ENCODE measurements at places on chromosomes 3 and 15.
A peak's percentile ranks its signal among the peaks of the same experiment; 100 is the strongest.

DNA sequence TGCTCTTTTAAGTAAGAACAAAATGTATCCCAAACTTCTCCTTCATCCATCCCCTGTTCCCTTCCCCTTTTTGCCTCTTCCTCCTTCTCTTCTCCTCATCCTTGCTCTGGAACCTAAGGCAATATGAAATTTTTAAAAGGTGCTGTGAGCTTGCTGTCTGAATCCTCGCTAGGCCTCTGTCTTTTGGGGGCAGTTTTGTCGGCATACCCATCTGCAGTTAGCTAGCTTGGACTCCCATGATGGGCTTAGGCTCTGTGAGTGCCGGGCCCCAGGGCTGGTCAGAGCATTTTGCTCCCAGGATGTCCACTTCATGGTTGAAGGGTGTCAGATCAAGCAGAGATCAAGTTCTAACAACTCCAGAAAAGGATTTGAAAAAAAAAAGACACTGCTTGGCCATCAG is 18.6 kb downstream of the ZIC1 start:
- no peak for DNase-seq

DNA sequence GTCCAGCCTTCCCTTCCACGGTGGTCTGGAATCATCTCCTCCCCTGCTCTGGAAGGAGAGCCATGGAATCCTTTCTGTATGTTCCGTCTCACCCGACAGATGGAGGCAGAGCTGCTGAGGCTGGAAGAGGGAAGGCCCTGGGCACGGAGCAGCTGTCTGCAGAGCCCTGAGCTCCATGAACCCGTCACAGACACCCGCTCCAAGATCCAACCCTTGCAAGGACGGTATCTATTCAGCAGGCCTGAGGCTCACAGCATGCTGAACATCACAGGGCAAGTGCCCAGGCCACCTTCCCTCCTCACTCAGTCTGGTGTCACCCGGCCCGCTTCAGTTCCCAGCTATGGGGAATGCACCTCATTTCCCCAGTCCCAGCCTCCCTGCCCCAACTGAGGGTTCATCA is 103.9 kb downstream of the LRIG1 start:
- DNase-seq = no peak

- peak; percentile 98 for DNase-seq
Observed at GRCh38 chr3:50272911-50273688, 4.2 kb downstream of the SEMA3B start.

- DNase-seq = no peak
Observed at GRCh38 chr3:109224333-109224732, 87.8 kb downstream of the C3orf85 start.

- DNase-seq = peak; percentile 16
Observed at GRCh38 chr3:160400702-160401150, 1.3 kb downstream of the SMC4 start.

- DNase-seq = no peak
Observed at GRCh38 chr15:64772488-64772887, 2.9 kb downstream of the RBPMS2 start.

DNA sequence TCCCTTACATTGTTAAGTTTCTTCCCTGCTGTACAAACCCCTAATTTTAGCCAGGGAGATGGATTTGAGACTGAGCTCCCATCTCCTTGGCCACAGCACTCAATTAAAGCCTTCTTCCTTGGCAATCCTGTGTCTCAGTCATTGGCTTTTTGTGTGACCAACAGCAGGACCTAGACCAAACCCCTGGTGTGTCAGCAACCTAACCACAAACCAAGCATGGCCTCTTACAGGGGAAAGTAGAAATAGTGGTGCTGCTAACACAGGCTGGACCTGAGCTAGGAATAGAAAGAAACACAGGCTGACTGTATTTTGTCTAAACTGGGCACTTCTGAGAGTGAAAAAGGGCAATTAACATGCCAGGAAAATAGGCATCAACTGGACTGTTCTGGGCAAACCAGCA is 37.9 kb downstream of the PPCDC start:
- DNase-seq = peak; percentile 59

DNA sequence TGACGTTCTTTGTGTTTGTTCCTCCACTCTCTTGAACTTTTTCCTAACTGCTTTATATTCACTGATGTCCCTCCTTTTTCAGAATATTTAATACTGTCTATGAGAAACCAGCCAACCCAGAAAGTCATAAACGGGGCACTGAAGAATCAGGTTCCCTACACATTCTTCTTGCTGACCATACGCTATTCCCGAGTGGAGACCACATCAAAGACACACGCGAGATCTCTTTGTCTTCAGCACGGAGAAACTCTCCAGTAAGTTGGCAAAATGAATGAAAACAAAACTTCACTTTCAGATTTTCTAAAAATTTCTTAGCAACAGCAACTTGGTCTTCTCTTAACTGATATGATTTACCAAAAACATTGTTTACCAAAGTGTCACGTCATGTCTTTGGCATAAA is 22.6 kb downstream of the FAM174B start:
- DNase-seq = no peak

DNA sequence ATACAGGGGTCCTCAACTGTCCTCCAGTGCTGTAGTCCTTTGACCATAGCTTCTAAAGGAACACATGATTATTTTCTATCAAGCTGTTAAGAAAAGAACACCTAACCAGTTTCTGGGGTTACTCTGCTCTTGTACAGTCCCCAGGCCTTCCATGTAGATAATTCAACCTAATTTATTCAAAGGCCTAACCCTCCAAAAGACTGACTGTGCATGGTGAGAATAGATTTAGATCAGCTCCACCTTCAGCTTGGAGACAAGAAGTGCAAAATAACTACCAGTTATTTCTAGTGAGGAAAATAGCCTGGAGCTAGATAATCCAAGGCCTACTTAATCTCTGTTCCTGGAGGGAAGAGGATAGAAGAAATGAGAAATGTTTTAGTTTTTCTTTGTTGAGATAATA is 87.9 kb downstream of the GMNC start:
- DNase-seq = no peak

- peak; percentile 84 for DNase-seq
Observed at GRCh38 chr3:5006755-5007202, 27.5 kb downstream of the BHLHE40 start.

- no peak for DNase-seq
Observed at GRCh38 chr3:62602129-62602770, 228.9 kb upstream of the FEZF2 start.

DNA sequence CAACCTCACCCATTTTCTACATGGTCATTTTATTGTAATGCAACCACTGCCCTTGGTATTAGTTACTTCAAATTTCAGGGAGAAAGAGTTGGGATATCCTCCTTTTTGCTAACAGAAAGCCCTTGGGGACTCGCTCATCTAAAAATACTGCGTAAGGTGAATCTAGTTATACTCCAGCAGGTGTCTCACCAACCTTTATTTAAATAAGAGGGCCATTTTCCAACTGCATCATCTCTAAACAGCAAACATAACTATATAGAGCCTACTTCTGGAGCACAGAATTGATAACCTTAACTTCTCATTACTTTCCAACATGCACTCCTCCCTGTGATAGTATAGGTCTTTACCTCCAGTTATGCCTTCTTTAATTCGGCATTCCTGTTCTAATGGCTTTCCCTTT is 77.5 kb downstream of the TBL1XR1 start:
- DNase-seq = no peak

DNA sequence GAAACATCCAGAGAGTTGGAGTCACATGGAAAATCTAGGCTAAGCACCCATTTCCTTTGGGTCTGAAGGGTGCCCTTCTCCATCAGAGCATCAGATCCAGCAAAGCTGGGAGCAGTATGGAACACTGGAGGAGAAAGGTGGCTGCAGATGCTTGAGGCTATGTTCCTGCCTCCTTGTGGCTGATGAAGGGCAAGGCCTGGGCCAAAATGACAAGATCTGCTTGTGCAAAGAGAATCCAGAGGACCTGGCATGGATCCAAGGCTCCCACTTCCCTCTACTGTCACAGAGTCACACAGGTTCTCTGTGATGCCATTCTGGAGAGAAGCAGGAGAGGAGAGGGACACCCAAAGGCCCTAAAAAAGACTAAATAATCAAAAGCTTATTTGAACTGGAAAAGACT is 9.2 kb upstream of the ATP8B4 start:
- no peak for DNase-seq

DNA sequence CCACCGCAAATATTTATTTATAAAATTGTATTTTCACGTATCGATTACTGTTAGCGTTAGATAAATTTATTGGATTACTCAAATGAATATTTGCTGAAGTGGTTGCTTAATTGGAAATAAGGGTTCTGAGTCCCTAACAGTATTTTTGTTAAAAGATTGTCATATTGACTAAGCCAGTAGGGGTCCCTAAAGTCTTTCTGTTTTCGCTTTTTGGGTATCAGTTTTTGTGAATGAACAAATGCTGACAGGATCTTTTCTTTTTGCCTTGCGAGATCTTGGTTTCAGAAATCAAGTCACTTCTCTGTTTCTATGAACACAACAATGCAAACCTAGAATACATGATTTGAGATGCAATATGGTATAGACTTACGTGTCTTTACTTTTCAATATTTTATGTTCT is 7.1 kb downstream of the RAD51 start:
- DNase-seq = no peak

DNA sequence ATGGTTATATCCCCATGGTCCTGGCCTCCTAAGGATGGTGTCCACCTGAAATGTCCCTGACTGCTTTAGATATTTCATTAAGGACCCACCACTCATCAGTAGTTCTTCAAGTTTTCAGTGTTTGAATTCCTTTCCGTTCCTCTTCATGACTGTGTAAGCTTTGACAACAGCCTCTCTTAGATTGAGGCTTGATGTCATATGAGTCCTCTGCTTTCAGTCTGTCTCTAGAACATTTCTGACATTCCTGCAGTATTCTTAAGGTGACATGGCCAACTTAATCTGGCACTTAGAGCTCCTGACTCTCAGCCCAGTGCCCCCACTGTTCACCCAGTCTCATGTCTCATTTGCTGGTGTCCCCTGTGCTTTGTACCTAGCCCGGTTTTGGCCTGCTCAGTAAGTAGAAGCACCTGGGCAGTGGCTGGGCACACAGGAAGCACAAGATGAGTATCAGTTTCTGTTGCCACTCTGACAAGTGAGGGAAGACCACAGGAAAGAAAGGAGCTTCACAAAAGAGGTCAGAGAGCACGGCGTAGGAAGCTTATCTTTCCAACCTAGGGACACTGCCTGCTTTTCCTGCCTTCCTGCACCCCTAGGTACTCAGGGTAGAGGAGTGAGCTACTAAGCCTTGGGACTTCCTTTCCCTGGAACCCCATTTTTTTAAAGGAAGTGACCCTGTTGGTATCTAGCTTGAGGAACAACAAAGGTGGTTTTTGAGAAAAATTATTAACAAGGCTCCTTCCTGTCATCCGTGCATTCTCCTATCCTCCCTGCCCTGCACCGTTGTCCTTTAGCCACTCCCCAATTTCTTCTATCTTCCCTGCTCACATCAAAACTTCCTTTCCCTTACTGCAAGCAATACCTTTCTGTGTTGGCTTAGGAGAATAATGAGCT is 103.1 kb downstream of the KLHL25 start:
- DNase-seq = no peak

- DNase-seq = no peak
Observed at GRCh38 chr15:56098195-56098863, 104.9 kb upstream of the NEDD4 start.

DNA sequence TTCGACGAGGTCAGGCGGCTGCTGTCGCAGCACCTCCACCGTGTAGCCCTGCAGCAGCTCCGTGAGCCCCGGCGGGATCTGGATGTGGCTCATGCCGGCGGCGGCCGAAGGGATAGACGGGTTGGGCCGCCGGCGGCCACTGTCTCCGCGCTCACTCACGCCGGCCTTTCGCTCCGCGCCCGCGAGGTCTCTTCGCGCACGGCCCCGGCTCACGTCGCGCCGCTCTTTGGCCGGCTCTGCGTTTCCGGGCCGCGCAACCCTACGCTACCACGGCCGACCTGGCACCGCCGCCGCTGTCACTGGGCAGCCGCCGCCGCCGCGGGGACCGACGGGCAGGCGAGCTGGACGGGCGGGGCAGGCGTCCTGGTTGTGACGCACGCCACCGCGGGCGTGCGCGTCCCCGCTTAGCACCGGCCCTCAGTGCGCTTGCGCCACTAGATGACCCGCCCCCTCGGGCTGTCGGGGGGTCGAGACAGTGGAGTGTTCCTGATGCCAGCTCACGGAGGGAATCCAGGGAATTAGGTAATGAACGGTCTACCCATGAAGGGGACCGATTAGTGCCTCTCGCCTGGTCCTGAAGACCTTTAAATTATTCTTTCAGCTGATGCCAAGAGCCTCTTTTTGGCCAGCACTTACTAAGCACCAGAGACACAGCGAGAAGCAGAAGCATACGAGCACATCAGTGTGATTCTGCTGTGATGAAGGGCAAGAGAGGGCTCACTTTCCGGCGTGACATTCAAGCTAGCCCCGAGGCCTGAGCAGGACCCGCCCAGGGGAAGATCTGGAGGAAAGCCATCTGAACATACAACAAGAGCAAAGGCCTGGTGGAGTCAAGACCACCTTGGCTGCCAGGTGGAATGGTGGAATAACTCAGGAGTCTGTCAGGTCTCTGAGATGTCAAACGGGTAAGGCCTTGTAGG is at the start of gene PRKAR2A:
Gene PRKAR2A, minus strand, starts transcription at position 371 of the 920 bp plus-strand sequence. Its CDS starts 278 bp downstream, at position 93.
- peak; percentile 97 for DNase-seq

GRCh38 chr3:149583921-149584635 is 73.7 kb downstream of the WWTR1 start:
- no peak for DNase-seq

DNA sequence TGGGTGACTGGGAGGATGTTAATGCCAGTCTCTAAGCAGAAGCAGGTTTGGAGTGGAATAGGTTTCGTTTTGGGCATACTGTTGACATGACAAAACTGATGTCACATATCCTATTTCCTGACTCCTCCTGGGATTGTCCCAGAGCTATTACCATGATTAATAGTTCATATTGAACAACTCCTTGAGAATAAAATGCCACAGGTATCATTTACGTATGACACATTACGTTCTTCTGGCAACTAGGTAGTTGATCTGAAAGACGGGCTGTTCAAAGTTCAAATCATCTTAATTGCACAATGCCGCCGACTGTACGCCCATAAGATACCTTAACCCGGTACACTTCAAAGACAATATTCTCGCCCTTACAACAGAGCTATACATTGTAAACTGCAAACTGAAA is 1.4 kb upstream of the RAB5A start:
- DNase-seq = no peak

DNA sequence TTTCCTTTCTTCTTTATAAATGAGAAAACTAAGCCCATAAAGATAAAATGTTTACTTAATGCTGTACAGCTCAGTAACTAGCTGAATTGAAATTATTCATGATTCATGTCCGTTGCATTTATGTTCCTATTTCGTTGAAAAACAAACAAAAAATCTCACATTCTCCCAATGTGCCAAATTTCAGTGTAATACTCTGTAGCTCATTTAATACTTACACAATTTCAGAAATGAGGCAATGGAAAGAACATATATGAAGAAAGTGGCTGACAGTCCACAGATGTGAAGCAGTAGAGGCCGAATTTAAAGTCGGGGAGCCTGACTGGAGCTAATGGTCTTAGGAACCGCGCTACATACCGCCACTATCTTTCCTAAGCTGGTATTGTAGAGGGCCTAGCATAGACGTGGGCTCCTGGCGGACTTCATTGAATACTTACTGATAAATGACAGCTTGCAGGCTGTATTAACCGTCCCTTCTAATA is 651 bp downstream of the PLSCR2 start:
- DNase-seq = no peak

DNA sequence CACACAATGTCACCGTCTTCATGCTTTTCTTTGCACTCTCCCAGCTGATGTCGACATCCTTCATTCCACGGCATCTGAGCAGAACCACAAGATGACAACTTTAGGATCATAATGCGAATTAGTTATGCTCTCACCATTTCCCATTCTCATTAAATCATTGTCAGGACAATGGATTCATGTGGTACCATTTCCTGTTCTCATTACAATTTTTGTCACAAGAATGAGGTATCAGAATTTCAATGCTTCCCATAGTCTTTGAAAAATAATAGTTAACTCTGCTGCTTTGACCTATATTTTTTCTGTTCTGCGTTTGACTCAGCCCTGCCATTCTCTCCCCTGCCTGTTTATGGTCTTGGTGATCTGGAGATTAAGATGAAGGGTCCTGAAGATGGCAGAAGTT is 175.7 kb upstream of the MDFIC2 start:
- DNase-seq = no peak
